ENCODE measurements at places on chromosomes 12 and 14. TPM values are rescaled to one million over a fixed set of nuclear protein-coding genes. Genes with fewer than 3 reads are reported as not detected.

DNA sequence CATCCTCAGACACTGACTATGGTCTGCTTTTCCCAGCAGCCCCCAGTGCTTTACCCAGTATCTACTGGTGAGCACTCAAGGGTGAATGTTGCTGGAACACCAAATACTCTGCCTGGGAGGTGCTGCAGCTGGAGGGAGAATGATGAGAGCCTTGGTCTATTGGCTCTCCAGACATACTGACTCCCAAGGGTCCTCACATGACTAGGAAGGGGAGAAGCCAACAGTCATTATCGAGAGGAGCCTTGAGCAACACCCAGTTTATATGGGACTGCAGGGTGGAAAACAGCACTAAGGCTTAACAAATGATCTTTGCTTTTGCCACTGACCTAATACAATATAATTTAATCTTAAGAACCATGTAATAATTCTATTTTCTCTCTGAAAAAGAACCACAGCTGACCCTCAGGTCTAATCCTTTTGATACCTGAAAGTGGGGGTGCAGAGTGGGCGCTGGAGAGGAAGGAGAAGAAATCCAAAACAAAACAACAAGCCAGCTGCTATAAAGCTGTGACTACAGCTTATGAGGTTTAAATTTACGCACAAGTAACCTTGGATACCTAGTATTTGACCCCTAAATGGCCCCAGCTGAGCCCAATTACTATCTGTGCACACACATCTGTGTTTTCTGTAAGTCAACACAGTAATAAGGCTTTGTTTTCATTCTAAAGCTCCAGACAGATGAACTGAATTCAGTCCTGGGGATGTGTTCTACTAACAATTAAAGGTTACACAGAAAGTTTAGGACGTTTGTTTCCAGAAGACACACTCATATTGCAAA lies 107.8 kb upstream of the GRIP1 start:
- no peak for ATAC-seq

DNA sequence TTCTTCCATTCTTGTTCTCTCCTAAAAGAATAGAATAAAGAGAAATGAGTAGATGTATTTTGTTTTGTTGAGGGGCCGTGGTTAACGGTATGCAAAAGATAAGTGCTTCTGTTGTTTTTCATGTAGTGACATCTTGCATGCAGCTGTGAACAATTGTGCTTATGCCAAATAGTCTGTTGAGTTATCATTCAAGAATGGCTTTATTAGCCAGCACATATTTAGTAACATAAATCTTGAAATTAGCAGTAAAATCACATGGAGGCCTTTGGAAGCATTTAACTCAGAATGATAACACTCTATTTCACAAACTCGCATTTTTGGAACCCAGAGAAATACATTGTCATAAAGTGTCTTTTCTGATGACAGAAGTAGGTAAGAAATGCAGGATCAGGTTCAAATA lies 1772.0 kb upstream of the FLRT2 start:
- ATAC-seq = no peak

- no peak for ATAC-seq
Observed at GRCh38 chr12:2326470-2326869, 273.7 kb downstream of the CACNA1C start.

The AMDHD1 gene
- total RNA-seq = 1.1 TPM

The PIWIL1 gene
- total RNA-seq = 0.44 TPM

- ATAC-seq = peak; percentile 17
Observed at GRCh38 chr14:96225745-96226151, 21.1 kb downstream of the BDKRB2 start.

- no peak for ATAC-seq
Observed at GRCh38 chr14:58078471-58078870, 73.5 kb downstream of the ARMH4 start.

The SLC39A5 gene
- total RNA-seq = 1.2 TPM

All from motor neuron (in vitro differentiated cells).